ENCODE measurements at places on chromosomes 12 and 14.

DNA sequence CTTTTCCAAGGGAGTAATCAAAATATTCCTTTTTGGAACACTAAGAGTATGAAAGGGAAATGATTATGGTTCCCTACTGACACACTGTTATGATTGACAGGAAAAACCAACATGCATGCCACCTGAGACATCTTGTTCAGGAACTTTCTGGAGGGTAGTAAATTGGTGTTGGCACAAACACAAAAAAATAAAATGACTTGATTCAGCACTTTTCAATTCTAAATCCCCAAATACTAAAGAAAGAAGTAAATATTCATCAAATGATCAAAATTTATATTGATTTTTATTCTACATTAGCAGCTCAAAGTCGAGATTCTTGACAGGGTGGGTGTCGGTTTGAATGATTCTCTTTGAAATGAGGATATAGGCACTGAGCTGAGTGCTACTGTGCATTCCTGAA, 271.4 kb upstream of the NPAS3 start:
- no peak for DNase-seq

- DNase-seq: no peak
Measured at GRCh38 chr14:29028973-29029582, 262.5 kb downstream of the FOXG1 start.

DNA sequence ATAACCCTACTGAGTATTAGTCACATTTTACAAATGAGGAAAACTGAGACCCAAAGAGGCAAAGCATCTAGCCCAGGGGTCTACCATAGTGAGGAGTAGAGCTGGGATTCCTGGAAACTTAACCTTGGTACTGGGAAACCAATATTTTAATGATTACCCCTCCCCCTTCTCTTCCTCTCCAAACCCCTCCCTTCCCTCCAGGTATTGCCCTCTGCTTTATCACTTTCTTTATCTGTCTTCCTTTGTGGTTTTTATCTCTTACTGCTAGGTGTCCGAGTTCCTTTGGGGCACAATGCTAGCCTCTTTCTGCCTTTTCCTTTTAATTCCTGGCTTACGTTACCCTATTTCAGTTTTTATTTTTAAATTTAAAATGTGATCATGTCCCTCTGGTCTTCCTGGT, 2.8 kb downstream of the GABARAPL1 start:
- DNase-seq: no peak

DNA sequence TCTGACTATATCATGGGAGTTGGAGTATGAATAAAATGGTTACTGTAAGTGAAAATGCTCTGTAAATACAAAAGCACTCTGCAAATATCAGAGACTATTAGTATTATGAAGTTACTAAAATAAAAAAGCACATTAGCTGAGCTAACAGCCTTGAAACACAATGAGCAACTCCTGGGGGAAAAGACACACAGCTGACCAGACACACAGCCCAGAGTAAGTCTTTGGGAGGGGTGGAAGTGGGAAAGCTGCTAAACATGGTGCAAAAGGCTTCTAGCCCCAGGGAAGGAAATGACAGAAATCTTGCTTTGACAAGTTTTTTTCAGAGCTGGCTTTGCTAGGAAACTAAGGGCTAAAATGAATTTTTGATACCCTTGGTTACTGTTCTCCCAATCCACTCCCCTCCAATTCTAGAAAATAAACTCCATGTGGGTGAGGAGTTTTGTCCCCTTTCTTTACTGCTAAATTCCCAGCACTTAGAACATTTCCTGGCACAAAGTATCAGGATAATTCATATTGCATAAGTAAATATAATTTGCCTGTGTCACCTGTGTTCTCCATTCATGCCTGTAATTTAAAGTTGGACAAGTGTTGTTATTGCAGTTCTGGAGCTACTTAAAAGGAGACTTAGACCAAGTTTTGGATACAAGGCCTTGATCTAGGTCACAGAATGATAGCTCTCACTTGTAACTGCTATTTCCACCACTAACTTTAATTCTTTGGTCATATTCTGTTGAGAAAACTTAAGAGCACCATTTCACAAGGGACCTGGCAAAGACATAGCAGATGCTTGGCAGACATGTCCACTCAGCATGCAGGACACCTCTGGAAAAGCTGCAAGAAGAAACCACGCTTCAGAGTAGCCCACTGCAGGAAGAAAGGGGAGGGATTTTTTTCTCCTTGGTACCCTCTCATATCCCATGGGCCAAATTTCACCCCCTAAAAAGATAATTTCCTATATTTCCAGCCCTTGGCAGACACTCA, 19.0 kb upstream of the RAB3IP start:
- DNase-seq: no peak

DNA sequence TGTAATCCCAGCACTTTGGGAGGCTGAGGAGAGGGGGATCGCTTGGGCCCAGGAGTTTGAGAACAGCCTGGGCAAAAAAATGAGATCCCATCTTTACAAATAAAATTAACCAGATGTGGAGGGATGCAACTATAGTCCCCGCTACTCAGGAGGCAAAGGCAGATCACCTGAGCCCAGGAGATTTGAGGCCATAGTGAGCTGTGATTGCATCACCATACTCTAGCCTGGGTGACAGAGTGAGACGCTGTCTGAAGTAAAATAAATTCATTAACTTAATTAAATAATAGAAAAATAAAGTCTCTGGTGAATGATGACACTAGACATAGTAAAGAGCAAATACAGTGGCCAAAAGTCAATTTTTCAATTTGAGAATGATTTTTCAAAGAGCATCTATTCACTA, 16.1 kb upstream of the PLEKHA5 start:
- no peak for DNase-seq

DNA sequence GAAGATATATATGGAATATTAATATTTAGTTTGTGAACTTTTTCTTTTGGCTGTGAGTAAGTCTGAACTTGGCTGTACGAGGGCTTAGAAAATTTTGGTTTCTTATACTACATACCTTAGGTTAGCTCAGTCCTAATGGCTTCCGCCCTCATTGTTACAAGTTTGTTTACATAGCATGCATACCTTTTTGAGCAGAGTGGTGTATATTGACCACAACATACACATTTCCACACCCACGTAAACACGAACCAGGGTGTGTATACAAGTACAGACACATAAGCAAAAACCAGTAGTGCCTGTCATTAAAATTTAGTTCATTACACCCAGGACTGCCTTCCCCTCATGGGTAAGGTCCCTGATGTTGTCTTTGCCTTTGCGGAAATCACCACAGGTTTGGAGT, 230.2 kb upstream of the RGS6 start:
- DNase-seq: no peak

GRCh38 chr14:93042968-93043940, 72.5 kb downstream of the ITPK1 start:
- no peak for DNase-seq

GRCh38 chr14:22378181-22378580, 210.8 kb downstream of the DAD1 start:
- no peak for DNase-seq

DNA sequence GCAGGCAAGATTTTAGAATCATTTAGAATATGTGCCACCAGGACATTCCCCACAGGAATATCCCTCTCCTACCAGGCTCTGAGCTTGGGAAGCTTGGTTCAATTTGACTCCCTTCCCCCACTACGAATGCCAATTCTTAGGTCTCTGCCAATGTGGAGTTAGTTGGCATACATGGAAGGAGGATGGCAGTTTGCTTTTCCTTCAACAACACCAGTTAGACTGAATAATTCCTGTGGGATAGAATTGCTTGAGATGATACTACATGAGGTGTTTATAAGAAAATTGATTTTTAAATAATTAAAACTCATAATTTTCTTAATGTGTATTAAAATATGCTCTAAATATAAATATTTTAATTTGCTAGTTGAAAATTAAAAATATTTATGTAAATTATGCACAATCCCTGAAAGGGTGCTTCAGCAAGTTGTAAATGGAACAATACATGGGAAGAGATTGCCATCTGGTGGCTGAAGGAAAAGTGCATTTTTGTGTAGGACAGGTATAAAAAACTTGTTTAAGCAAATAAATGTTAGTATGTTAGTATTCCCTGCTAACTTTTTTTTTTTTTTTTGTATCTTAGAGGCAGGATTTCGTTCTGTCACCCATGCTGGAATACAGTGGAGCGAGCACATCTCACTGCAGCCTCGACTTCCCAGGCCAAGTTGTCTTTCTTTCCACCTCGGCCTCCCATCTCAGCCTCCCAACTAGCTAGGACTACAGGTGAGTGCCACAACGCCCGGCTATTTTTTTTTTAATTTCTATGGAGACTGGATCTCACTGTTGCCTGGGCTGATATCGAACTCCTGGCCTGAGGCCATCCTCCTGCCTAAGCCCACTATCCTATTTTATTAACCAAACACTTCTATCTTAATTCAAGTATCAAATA, 25.8 kb upstream of the STRAP start:
- peak; percentile 16 for DNase-seq

GRCh38 chr14:103552011-103552845, 10.2 kb downstream of the BAG5 start:
- no peak for DNase-seq

- DNase-seq: no peak
Measured at GRCh38 chr12:75661908-75662307, 150.5 kb upstream of the KRR1 start.

DNA sequence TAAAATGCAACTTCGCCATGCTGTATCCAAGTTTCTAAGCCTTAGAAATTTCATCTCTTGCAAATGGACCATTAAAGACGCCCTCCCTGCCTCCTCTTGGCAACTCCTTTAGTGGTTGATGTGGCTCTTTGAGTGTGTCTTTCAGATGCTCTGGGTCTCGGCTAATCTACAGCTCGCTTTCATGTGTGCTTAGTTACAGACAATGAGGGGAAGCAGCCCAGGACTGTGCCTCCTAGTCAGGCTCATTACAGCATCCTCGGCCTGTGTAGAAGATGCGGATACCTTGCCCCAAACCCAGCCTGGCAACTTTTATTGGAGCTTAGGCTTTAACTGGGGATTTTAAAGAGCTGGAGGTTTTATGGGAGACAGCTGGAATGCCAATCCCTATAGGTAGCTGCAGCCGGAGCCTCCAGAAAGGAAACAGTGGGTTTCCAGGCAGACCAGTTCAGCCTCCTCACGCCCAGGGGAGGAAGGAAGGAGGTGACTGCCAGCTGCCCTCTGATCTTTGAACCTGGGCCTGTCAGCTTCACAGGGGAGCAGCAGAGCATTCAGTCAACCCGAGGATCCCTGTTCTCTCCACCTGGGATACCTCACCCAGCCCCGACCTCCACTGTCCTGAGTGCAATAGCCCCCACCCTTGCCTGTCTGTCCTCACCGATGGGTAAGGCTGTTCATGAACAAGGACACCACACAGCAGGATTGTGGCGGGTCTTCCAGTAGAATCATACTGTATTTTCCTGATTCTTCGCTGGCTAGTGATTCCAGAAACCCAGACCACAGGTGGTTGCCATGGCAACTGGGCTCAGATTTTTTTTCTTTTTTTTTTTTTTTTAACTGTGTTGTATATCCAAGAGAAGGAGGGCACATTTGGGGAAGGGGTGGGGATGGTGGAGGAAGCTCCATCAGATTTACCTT, 638.5 kb downstream of the MED13L start:
- DNase-seq: no peak

DNA sequence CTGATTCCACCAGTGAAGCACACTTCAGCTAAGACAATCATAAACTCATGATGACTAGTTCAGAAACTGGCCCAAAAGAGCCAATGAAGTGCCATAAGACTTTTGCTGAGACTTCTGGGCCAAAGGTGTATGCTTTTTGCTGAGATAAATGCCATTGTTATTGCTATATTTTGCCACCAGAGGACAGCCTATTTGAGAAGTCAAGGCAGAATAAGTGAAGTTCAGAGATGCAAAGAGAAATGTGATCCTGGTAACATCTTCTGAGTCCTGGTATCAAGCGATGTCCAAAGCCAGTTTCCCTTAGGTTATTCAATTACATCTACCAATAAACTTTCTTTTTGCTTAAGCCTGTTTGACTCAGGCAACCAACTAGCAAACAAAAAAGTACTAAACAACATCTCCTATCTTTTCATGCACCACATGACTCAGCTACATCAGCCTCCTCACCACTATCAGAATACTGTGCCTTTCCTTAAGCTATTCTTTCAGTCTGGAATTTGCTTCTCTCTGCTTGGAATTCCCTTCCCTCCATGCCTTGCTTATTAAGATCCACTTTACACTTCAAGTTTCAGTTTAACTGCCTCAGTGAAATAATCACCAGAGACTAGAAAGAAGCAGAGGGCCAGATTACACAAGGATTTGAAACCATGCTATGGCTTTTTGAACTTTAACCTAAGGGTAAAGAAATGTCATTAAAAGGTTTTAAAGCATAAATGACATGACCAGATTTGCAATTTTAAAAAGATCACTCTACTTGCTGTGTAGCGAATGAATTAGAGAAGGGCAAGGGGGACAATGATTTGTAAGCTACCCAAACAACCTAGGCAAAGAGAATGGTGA, 14.0 kb downstream of the CRY1 start:
- DNase-seq: no peak

GRCh38 chr12:75294336-75294735, 35.8 kb downstream of the CAPS2 start:
- no peak for DNase-seq

DNA sequence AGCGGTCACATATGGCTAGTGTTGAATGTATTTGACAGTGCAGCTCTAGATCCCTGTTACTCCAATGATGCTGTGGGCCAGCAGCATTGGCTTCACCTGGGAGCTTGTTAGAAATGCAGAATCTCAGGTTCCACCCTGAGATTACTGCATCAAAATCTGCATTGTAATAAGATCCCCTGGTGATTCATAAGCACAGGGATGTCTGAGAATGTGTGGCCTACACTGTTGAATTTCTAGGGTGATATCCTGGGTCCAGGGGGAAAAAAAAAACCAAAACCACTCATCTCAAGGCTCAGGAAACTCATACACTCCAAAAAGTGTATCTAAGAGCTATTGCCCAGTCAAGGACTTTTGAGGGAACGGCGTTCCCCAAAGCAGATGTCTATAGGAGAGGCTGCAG, 196.8 kb downstream of the PPM1H start:
- DNase-seq: no peak

DNA sequence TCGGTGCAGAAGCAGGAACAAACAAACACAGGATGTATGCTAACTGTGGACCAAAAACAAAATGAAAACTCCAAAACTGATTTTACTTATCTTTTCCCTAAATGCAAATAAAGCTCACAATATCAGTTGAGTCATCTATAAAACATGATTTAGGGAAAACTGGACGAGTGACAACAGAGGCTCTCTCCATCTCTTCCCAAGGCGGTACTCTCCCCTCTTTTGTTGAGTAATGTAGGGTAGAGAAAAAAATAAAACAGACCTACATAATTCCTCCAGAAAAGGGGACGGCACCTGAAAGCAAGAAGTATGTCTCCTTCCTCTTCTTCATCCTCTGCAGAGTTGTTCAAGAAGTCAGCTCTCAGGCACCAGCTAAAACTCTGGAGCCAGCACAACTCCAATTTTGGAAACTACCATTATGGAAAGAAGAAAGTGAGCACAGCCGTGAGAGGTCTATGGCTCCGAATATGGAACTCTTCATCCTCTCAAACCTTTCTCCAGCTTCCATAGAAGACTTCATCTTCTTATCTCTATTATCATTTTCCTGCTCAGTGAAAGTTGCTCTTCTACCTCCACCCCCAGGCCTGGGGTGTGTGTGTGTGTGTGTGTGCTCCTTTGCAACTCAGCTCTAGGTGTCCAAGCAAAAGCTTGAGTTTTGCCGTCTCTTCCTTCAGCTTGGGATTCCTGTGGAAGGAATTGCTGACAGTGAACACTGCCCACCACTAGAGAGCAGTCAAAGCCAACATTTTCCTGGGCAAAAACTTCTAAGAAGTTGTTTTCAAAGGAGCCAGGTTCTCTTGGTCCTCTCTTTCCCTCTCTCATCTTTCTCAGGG, 155.4 kb downstream of the DIO2 start:
- no peak for DNase-seq

All from germinal center (tissue), 1 donor.